ENCODE measurements at places on chromosomes 5 and 9.
A peak's percentile ranks its signal among the peaks of the same experiment; 100 is the strongest.

DNA sequence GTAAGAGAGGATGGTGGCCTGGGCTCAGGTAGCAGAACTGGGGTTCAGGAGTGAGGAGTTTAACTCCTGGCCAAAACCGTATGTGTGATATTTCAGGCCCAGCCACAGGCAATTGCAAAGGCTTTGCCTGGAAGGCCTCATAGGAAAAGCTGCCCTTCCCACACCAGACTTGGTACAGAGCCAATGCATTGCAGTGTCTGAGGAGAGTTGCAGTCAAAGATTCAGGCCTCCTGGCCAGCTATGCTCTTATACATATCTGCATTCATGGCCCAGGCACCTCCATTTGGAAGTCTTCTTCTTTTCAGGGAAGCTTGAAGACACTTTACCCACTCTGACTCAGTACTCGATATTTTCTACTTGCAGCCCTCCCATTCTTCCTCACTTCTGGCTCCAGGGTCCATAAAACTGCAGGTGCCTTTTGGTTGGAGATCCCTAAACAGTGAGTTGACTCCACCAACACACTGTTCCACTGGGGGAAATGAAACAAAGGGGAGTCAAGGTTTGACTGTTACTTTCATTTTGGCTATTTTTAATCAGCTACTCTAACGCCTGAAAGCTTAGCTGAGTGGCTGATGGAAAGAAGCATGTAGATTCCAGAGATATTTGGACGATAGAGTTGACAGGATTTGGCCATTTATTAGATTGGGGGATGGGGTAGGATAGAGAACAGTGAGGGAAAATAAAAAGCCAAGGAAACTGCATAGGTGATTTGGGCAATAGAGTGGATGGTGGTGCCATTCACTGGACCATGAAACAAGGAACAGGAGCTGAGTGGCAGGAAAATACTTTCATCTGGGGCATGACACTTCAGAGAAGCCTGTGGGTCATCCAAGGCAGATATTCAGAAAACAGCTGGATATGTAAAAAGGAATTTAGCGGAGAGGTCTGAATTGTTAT, 30.6 kb upstream of the IL33 start:
- DNase-seq, result peak; percentile 45

DNA sequence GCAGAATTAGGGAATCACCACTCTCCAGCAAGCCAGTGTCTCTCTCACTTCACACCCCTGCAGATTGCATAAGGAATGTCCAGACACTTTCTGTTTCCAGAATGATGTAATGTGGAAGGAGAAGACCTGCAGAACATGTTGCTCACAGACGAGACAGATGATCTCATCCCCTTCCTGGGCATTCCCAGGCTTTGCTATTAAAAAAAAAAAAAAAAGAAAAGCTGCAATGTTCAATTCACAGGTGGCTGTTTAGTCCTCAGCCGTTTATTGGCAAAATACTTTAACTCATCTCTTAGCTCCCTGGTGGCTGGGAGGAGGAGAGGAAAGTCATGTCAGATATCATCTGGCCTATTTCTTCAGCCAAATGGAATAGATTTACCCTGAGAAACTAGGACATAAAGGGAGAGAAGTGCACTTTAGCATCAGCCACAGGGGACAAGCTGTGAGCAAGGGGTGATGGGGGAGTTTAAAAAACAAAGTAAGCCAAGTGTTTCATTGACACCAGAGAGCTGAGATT, 95.9 kb upstream of the TNC start:
- DNase-seq, result no peak

DNA sequence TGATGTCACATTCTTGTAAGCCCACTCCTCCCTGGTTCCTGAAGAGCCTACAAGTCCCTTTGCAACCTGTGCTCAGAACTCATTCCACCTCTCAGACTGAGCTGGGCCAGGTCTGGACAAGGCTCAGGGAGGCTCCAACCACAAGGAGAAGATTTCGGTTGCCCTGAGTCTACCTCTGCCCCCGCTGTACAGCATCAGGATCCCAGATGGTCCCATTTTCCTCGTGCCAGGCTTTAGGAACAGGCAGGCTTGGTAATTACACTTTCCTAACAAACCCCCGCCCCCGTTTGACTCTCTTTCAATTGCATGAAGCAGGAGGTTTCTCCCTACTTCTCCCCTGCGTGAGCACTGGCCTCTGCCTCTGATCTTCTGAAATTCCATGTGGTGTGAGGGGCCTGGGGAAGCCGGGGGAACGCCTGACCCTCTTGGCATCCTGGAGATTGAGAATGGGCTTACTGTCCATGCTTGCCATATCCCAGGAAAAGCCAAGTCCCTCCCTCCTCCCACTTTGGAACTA, 86.9 kb upstream of the CTNNA1 start:
- DNase-seq, result no peak

DNA sequence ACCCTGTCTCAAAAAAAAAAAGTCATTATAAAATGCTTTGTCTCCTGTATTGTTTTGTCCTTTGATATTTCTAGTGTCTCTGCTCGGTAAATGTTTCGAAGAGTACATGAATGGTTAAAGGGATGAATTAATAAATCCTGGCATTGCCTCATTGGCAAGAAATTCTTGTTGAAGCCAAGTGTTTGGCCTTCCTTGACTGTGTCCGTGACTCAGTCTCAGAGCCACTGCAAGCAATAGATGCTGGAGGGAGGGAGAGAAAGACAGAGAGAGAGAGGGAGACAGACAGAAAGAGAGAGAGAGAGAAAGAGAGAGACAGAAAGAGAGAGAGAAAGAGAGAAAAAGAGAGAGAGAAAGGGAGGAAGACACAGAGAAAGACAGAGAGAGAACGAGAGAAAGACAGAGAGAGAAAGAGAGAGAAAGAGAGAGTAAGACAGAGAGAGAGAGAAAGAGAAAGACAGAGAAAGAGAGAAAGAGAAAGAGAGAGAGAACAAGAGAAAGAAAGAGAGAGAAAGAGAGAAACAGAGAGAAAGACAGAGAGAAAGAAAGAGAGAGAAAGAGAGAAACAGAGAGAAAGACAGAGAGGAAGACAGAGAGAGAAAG, 72.5 kb upstream of the RXRA start:
- peak; percentile 21 for DNase-seq

GRCh38 chr9:95004411-95005277, 278.1 kb downstream of the AOPEP start:
- DNase-seq, result no peak

- no peak for DNase-seq
These were observed 367.8 kb downstream of the IRX2 start for GRCh38 chr5:2383698-2384065.

DNA sequence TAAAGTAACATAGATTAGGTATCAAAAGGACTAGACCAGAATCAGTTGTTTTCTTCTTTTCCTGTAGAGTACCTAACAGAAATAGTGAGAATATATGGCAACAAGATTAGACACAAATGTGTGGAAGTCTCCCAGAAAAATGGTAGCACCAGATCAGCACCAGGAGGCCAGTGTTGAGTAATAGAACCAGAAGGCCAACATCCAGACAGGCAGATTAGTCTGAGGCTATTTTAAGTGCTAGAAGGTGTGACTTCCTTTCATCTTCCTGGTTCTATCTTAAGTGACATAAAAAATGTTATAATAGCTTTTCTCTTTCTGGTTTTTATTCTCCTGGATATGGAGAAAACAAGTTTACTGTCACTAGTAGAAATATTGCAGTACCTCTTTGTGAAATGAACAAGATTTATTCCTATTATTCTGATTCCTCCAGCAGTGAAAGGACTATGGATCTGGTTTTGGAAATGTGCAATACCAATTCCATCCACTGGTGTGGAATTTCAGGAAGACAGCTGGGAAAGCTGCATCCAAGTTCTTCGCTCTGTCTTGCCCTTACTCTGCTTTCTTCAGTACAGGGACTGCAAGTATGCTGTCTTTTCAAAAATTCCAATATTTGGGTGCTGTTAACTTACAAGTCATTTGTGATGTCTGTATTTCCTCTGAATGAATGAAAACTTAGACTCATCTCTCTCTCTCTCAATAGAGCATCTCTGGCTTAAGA, 39.1 kb downstream of the SHLD3 start:
- no peak for DNase-seq

DNA sequence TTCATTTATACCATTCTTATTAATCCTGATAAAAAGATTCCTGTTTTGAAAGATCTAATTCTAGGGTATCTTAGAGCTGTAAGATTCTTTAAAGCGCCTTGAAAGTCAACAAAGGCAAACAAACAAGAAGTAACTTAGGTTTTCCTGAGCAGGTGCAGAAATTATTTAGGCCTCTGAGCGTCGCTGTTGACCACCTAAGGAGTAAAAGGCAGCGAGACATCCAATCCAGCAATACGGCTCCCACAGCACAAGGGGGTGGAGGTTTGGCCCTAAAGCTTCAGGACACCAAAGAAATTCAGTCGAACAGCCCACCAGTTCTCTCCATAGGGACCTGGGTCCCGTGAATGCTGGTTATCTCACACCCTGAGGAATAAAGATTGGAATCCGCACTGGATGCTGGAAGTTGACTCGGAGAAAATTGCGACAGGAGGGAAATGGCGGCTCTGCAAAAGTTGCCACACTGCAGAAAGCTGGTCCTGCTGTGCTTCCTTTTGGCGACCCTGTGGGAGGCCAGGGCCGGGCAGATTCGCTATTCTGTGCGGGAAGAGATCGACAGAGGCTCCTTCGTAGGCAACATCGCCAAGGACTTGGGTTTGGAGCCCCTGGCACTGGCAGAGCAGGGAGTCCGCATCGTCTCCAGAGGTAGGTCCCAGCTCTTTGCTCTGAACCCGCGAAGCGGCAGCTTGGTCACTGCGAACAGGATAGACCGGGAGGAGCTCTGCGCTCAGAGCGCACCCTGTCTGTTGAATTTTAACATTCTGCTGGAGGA, at the start of gene PCDHGA2:
Gene PCDHGA2, plus strand, starts transcription at position 223 of the 769 bp plus-strand sequence.
- DNase-seq, result no peak

DNA sequence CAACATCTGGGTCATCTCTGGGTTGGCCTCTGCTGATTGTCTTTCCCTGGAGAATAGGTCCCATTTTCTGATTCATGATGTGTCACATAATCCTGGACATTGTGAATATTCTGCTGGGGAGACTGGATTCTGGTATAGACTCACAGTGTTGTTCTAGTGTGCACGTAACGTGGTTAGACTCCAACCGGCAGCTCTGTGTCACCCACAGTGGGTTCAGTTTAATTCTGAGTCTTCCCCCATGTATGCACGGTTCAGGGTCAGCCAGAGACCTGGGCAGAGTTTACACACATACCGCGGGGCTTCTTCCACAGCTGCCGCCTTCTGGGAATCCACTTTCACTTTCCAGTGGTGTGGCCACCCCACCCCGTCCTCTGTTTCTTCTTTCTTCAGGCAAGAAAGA, 38.0 kb upstream of the LRRC14B start:
- no peak for DNase-seq

- DNase-seq, result no peak
These were observed 42.8 kb downstream of the RASGEF1C start for GRCh38 chr5:180166176-180166575.

DNA sequence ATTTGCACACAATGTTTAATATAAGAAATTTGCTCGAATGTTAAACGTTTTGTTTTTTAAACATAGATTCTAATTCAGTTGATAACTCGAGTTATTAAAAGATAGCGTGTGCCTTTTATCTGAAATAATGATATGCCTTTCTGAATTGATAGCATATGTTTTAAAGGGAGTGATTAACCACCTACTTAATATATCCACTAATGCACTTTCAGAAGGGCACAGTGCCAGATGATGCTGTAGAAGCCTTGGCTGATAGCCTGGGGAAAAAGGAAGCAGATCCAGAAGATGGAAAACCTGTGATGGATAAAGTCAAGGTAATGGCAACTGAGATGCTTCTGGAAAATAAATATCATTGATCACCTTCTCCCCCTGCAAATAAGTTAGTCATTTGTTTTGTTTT, 53.9 kb downstream of the ERAP1 start:
- no peak for DNase-seq

GRCh38 chr5:87129046-87129445, 138.6 kb upstream of the RASA1 start:
- no peak for DNase-seq

- DNase-seq, result no peak
These were observed 280.0 kb upstream of the ANKRD55 start for GRCh38 chr5:56513141-56513540.

Measured in AG09309 (cell line).